Activated T-cell treated with anti-CD3 and anti-CD28 coated beads, Interleukin-2, amount 50 U/mL, for 1 hour (primary cell): ENCODE measurements at places on chromosomes 2 and 18.

GRCh38 chr2:219300022-219300421 lies 9.2 kb downstream of the PTPRN start:
- DNase-seq: no peak

DNA sequence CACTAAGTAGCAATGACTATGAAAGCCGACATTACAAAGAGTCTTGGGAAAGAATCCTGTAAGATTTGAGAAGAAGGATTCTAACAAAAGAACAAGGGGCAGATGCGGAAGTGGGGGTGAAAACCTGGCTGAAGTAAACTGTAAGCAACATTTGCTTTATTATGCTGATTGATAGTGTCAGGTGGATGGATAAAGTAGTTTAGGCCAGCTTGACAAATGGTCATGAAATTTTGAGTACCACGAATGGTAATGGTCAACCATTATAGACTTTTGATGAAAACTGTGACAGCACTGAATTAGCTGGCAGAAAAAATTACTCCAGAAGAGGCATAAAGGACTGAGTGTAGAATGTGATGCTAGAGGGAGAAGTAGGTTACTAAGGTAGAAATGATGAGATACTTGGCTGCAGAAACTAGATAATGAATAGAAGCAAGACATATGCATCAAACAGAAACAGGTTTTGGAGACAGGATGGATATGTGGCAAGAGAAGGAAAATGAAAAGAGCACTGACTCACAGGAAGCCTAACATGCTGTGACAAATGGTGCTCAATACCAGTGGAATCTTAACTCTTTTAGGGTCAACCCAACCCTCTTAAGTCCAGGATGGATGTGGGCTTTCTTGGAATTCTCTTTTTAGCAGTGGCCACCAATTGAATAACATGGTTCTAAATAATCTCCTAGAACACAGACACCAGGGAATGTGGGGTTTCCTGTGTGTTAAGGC lies 6.8 kb downstream of the THUMPD2 start:
- no peak for DNase-seq

GRCh38 chr2:44807201-44808025 lies 134.1 kb upstream of the SIX3 start:
- no peak for DNase-seq

- no peak for DNase-seq
These were observed 481.8 kb downstream of the SPAG16 start for GRCh38 chr2:213766062-213766461.

GRCh38 chr2:31083234-31083993 lies 54.8 kb downstream of the GALNT14 start:
- no peak for DNase-seq

GRCh38 chr2:241390301-241391206 lies 34.5 kb downstream of the FARP2 start:
- DNase-seq: no peak

DNA sequence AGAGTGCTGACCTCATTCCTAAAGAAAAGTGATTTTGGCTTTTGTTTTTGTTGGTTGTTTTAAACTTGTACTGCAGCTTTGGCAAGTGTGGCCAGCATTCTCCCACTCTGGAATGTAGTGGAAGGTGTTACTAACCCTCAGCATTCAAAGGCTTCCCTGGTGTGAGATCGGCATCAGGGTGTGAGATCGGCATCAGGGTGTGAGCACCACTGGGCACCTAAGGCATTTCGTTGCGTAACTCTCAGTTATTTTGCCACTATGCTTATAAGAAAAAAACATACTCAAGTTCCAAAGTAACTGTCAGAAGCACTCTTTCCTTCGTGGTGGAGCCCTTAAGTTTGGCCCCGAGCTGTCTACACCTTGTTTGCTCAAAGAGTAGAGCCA lies 1.7 kb downstream of the CYBRD1 start:
- DNase-seq: no peak

- no peak for DNase-seq
These were observed 46.9 kb upstream of the GREB1L start for GRCh38 chr18:21194871-21195771.

GRCh38 chr2:201255408-201256033 lies 4.8 kb upstream of the CASP8 start:
- DNase-seq: no peak

DNA sequence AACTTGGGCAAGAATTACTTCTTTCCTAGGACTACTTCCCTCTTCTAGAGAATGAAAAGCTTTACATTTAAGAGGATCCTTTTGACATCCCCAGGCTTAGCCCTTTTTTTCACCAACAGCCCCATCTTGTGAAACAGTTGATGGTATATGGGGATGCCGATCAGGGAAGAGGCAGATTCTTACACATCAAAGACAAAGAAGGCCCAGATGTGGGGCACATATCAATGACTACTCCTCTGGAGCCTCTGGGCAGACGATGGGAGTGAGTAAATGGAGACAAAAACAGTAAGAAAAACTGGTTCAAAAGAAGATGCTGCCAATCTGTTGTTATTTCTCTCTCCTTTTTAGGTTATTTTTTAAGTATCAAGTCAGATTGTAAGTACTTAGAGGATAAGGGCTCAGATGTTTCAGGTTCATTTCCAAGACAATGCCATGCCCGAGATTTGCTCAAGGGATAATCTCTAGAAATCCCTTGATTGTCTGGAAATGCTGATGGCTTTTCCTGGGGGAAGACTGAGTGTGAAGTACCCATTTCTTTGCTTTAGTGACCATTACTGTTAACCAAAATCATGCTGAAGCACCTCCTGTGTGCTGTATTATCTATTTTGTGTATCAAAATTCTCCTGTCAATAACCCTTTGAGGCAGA lies 117.5 kb downstream of the EPHA4 start:
- no peak for DNase-seq

- DNase-seq: no peak
These were observed 827.1 kb upstream of the FANCL start for GRCh38 chr2:59068255-59068654.
